ENCODE measurements at places on chromosomes 4 and X. TPM values are rescaled to one million over a fixed set of nuclear protein-coding genes. Genes with fewer than 3 reads are reported as not detected.

DNA sequence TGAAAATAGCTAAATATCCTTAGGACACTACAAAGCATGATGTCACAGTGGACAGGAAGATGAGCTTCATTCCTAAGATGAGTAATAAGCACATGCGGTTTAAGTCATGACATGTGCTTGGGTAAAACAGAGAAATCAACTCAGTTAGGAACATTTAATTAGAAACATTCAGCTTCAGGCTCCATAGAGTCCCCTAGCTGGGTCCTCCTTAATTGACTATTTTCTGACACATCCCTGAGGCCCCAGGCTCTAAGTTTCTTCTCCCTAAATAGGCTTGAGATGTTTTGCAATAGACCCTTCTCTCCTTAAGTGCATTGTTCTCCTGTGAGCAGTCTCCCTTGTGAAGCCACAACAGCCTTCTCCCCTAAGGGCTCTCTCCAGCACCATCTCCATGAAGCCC is 70.4 kb upstream of the ANXA3 start:
- no peak for DNase-seq

DNA sequence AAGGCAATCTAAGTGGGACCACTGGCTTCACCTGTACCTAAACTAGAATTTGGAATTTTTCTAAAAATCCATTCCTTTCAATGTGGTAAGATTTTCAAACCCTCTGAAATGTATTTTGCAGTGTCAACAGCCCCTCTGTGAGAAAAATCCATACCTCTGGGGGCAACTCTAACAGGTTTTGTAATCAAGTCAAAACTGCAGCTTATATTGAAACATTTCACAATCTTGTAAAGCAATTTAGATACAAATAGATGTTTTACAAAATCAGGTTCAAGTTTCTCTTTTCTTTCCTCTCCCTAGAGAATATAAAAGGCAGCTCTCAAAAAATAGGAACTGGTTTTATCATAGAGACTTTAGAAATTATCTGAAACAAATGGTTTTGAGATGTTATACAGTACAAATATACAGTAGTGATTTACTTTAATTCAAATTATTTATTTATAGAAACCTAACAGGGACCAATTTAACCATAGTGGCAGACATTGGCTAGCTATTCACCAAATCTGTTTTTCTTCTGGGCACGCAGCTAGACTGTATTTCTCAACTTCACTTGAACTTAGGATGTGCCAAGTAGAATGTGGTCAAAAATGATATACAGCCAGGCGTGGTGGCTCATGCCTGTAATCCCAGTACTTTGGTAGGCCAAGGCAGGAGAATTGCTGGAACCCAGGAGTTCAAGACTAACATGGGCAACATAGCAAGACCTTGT is 36.3 kb upstream of the SPINK2 start:
- DNase-seq: peak; percentile 40

DNA sequence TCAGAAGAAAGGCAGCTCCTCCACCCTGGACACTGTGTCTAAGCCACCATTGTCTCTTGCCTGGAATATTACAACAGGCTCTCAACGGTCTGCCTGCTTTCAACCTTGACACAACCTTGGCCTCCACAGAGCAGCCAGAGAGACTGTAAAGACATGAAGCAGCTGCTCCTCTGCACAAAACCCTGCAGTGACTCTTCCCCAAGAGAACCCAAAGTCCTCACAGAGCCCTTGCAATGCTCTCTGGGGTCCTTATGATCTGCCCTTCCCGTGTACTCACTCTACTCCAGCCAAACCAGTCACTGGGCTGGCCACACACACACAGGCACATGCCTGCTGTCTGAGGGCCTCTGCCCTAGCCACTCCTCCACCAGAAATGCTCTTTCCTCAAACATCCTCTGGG is 75.9 kb upstream of the CPEB2 start:
- DNase-seq: no peak

TACR3 gene
- total RNA-seq: not detected

DNA sequence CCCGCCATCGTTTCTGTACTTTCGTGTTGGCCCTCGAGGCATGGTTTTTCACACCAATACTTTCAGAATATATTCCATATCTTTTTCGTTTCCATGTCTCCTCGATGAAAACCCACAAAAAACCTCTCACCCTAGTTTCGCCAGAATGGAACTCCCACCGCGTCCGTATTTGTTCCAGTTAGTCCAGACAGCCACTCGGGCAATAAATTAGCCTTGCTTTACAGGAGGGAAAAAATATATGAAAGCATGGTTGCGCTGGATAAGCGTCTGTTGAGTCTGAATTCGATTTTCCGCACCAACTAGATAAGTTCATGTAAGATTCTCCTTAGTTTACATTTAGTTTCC is 550 bp upstream of the CHM start:
- no peak for DNase-seq

GRCh38 chr4:147370473-147370872 is 110.4 kb upstream of the EDNRA start:
- DNase-seq: no peak

PHOX2B gene
- not detected for total RNA-seq

DNA sequence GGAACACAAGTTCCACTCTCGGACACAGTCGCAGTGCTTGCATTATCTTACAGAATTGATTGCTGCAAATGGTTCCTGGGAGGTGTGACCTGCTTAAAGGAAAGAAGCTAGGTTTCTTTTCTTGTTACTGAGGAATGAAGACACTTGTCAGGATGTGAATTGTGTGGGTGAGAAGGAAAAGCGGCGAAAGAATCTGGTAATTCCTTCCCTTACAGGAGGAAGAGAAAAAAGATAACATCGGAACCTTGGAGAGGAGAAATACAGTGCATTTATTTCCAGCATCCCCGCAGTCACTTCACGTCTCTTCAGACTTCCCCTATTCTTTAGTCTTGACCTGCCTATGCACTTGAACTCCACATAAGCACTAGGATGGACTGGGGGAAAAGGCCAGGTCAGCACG is 389 bp upstream of the CCSER1 start:
- no peak for DNase-seq

POLN gene
- total RNA-seq: 1.8 TPM

- DNase-seq: no peak
These were observed 31.6 kb downstream of the RNF4 start for GRCh38 chr4:2500547-2500946.

XIAP gene
- total RNA-seq: 18.6 TPM

DNA sequence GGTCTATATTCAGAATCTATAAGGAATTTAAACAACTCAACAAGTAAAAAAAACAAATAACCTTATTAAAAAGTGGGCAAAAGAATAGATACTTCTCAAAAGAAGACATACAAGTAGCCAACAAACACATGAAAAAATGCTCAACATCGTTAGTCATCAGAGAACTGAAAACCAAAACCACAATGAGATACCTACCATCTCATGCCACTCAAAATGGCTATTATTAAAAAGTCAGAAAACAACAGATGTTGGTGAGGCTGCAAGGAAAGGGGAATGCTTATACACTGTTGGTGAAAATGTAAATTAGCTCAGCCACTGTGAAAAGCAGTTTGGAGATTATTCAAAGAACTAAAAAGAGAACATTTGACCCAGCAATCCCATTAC is 201.6 kb downstream of the QDPR start:
- DNase-seq: no peak

GRCh38 chrX:2756548-2756947 is 4.7 kb downstream of the XG start:
- no peak for DNase-seq

DNA sequence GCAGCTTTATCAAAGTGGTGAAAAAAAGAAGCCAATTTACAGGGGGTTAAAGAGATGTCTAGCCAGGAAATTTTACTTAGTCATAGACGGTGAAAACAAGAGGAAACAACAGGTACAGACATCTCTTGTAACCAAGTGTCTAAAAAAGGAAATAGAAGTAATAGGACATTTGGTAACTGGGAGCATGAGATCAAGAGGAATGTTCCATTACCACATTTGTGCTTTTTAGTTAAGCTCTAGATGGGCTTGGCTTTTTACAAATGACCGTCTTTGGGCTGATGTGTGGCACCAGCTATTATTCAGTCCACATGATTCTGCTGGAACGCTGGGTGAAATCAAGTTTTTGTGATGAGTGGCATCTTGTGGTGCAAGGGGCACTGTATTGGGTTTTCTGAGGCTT is 179.5 kb downstream of the SMIM20 start:
- no peak for DNase-seq

RGN gene
- not detected for total RNA-seq

OTC gene
- total RNA-seq: not detected

- no peak for DNase-seq
These were observed 43.5 kb downstream of the ASIC5 start for GRCh38 chr4:155822572-155822971.

DNA sequence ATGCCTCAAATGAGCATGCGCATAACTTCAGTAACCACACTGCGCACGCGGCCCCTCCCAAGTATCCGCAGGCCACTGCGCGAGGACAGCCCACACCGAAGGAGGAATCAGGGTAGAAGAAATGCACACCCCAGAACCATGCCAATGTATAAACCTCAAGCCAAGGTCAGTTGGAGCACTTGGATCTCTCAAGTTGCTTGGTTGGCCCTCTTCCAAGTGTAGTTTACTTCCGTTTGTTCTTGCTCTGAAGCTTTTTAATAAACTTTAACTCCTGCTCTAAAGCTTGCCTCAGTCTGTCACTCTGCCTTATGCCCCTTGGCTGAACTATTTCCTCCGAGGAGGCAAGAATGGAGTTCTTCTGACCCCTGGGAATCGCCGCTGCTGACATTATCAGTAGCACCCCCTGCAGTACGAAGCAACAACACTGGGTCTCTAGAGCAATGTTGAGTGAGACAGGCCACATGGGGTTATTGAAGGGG is 22.0 kb upstream of the SPINK2 start:
- DNase-seq: no peak

GRCh38 chr4:52889778-52890520 is 27.8 kb downstream of the RASL11B start:
- DNase-seq: no peak

GJB1 gene
- not detected for total RNA-seq

DNA sequence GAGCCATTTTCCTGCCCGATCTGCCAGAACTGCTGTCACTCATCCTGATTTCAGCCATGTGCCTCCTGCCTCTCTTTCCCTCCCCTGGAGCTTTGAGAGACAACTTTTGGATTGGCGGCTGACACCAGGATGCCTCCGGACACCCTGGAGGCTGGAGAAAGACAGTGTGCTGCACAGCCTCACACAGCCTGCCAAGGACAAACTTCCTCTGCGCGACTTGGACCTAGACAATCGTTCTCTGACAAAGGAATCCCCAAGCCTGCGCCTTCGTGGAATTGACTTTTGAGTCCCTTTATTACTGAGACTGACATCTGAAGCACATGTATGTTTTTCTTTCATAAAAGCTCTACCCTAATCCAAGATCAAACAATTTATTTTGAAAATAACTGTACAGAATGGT is 10.8 kb upstream of the LDB2 start:
- DNase-seq: no peak

GRCh38 chr4:74133786-74134499 is 24.0 kb upstream of the MTHFD2L start:
- DNase-seq: peak; percentile 89

- peak; percentile 11 for DNase-seq
These were observed 302.7 kb downstream of the KCTD8 start for GRCh38 chr4:44145868-44146267.

GRCh38 chrX:17584248-17584681 is 153.0 kb upstream of the SCML1 start:
- DNase-seq: peak; percentile 13

SLITRK4 gene
- total RNA-seq: 3.8 TPM

GRCh38 chr4:6647582-6648230 is 7.2 kb downstream of the MRFAP1 start:
- DNase-seq: no peak

JAKMIP1 gene
- total RNA-seq: 0.64 TPM

- no peak for DNase-seq
These were observed 109.3 kb upstream of the TECRL start for GRCh38 chr4:64518600-64518999.

DNA sequence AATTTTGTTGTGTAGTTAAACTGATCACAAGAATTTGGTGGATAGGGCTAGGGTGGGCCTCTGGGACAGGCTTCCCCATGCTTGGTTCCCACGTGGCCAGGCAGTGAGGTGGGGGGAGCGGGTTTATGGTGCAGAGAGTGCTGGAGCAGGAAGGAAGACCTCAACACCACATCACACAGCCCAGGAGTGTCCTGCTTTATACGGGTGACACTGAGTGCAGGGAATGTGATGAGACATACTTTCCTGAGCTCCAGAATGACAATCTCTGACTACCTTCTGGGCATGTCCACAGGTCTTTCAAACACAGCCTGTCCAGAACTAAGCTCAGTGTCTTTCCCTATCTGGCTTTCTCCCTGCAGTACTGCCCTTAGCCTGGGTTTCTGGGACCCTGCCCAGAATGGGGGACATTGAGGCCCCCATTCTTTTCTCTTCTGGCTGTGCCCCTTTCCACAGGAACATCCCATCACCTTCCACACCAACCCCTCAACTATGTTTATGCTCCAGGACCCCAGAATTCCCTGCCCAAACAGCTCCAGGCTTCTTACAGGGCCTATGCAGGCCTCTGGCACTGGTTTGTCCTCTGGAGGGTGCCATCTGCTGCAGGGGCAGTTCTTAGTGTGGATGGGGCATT is 36.5 kb upstream of the RASL11B start:
- DNase-seq: no peak

- DNase-seq: no peak
These were observed 99.4 kb downstream of the C4orf51 start for GRCh38 chr4:145779319-145779801.

- peak; percentile 23 for DNase-seq
These were observed 60.8 kb downstream of the REPS2 start for GRCh38 chrX:17007134-17007768.

- no peak for DNase-seq
These were observed 157.6 kb downstream of the ARX start for GRCh38 chrX:24858004-24858746.

DNA sequence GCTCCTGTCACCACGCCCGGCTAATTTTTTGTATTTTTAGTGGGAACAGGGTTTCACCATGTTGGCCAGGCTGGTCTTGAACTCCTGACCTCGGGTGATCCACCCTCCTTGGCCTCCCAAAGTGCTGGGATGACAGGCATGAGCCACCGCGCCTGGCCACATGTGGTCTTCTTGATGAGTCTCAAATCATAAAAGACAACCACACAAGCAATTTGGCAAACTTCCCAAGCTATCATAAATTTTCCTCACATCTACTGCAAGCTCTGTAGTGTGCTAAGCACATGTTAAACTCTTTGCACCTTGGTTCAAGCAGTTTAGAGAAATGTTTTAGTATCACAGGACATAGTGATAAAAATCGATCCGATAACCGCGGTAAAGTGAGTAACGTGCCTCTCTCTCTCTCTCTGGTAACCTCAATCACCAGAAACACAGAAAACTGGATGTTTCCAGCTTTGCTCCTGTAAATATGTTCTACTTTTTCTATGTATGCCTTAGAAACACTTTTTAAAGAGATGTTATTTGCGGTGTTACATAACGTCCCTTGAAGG is 256.8 kb downstream of the DHRSX start:
- DNase-seq: no peak

TEC gene
- total RNA-seq: not detected

All from H4 (cell line).